CD4-positive, alpha-beta T cell treated with Interleukin-21 for 1 hour (primary cell): ENCODE measurements at places on chromosomes 2 and 18.
A peak's percentile ranks its signal among the peaks of the same experiment; 100 is the strongest.

GRCh38 chr2:127105656-127106456, 1.1 kb downstream of the BIN1 start:
- DNase-seq: no peak

- DNase-seq: no peak
Measured at GRCh38 chr2:88764850-88765153, 73.3 kb downstream of the RPIA start.

- peak; percentile 13 for DNase-seq
Measured at GRCh38 chr2:224646242-224646846, 61.2 kb upstream of the CUL3 start.

DNA sequence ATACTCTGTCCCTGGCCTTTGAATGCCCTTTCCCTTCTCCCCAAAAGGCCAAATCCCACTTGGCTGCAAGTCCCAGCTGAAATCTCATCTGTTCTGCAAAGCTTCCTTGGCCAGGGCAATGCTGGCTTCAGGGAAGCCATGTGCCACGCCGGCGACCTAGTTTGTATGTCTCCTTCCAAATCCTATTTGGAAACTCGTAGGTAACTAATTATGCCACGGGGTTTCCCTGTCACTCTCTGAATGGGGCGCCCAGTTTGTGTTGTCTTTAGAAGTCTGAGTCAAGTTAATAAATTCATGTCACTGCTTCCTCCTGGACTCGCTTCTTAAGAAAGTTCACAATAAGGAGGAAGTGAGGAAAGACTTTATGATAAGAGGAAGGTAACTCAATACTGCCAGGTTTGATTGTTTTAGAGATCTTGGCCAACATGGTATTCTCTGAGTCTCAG, 19.1 kb downstream of the FHL2 start:
- DNase-seq: no peak

DNA sequence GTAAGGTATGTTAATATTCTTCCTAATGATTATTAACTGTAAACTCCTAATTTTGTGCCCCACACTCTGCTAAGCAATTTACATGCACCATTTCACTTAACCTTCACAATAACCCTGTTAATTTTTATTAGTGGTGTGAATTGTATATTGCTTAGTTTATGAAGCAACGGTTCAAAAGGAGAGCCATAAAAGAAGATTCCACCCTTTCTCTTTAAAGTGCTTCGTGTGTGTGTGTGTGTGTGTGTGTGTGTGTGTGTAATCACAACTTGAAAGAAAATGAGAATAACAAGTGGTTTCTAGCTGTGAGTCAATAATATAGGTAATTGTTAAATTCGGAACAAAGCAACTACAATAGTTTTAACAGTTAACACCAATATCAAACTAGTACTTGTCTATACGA, 60.6 kb downstream of the CCNT2 start:
- no peak for DNase-seq

DNA sequence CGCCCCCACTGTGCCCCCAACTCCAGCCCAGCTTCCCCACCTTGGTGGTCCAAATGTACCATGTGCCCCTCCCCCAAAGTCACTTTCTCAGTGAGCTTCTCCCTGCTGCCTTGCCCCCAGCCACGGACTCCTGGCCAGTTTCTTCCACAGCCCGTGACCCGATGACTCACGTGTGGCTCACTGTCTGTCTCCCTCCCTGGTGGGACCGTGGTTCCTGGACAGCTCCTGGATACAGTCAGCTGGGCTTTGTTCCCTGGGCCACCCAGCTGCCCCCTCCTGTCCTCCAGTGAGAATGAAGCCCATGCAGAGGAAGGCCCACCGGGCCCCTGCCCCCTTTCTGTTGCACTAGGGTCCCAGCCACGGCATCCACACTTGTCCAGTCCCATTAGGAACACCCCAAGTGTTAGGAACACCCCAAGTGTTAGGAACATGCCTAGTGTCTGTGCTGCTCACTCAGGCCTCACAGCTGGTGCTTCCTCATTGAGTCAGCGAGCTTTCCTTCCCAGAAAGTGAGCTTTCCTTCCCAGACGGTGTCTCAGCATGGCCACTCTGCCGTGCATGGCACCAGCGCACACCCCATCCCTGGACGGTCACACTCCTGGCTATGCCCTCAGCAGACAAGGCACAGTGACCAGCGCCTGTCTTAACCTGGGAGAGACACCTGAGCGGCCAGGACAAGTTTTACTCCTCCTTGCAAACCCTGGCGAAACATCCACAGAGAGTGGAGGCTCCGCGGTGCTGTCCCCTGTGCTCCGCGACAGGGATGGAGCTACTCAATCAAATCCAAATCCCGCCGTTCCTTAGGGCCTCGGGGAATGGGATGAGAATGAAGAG, 44.8 kb upstream of the CTDP1 start:
- no peak for DNase-seq

DNA sequence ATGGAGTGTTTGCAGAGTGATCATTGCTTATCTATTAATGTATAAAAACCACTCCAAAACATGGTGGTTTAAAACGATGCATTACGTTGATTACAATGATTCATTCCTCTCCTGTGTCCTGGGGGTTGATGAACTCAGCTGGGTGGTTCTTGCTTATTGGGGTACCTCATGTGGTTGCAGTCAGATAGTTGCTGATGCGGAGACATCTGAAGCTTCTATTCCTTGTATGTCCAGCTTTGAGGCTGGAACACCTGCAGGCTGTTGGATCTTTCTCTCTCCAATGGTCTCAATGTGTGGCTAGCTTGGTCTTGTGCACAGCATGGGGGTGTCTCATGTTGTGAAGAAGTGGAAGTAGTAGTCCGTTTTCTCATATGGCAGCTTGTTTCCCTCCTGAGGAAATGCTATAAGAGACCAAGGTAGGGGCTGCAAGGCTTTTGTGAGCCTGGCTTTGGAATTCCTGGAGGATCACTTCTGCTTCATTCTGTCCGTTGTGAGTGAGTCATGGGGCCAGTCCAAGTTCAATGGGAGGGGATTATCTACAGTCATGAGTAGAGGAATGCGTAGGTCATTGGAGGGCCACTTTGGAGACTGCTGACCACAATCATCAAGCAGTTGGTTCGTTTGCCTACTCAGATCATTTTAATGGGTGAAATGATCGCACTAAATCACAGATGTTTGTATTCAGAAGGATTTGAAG, 601.0 kb downstream of the SLC4A3 start:
- no peak for DNase-seq

DNA sequence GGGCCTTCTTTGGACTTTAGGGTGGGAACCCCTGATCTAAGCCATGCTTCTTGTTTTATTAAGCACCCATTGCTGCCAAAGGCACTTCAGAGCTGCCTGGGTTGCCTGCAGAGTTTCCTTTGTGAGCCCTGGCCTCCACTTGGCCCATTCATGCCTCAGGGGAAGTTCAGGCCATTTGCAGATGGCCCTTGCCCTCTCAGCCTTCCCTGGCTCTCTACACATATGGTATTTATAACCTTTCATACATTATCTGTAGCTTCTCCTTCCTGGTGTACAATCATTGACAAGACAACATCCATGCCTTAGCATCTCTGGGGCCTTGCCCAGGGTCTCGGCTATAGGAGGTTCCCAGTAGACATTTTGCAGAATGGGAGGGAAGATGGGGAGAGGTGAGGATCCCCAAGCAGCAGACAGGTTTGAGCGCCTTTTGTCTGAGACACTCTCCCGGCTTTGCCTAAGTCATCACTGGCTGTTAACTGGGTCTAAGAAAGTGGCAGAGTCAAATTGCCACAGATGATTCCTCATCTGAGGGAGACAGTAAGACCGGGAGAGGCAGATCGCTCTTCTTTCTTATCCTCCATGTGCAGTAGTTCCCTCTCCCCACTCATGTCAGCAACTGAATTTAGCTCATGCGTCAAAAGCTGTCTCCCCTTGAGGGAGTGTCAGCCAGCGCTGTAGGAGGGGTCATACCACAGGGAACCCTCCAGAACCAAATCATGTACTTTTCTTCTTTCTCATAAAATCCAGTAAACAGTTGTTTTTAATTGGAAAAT, 2.7 kb downstream of the EHD3 start:
- no peak for DNase-seq

DNA sequence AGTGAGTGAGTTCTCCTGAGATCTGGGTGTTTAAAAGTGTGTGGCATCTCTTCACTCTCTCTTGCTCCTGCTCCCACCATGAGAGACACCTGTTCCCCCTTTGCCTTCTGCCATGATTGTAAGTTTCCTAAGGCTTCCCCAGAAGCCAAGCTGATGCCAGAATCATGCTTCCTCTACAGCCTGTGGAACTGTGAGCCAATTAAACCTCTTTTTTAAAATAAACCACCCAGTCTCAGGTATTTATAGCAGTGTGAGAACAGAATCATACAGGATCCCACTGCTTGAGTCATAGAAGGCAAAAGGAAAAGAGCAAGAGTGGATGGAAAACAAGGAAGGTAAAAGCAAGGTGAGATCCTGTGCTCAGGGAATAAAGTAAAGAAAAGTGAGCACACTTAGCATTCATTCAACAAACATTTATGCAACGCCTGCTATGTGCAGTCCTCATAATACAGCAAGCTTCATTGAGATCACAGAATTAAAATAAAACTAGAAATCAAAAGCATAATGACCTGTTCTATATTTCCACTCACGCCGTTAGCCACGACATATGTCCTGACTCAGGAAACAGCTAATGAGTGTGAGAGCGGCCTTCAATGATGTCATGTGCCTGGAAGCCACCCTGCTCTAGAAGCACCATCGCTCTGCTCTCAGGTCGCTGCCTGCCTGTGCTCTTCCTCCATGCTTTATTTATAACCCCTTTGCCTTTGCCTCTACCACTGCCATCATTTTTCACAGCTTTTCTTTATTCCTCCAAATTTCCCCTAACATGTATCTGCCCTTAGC, 11.3 kb upstream of the COPS8 start:
- DNase-seq: no peak

- no peak for DNase-seq
Measured at GRCh38 chr2:144097440-144098225, 422.3 kb downstream of the ZEB2 start.

GRCh38 chr2:77398970-77399600, 123.1 kb downstream of the LRRTM4 start:
- no peak for DNase-seq

DNA sequence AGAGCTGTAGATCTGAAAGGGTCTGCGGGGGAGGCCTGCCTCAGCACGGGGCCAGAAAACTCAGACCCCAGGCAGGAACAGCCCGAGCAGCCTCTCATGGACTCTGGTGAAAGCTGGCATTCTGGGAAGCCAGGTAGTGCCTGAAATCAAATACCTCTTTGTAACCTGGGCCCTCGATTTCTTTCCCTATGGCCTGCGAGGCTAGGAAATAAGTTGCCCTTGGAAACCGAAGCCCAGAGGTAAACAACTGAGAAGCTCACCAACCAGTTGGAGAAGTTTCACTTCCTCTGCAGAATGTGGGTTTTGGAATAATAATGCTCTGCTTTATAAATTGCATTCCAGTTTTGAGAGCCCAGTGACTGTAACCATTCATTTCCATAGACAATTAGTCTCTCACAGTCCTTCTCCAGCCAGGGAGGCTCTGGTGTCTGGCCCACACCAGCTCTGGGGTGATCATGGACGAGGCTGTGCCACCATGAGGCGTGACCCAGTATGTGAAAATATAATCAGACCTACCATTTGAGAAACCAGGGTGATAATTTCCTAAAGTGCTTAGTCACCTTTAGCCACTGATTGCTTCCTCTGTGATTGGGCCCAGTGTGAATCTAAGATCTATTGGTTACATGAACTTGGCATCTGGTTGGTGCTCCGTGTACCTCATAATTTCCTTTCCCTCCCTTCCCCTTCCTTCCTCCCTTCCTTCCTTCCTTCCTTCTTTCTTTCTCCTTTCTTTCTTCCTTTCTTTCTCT, 133.1 kb upstream of the PELI1 start:
- peak; percentile 18 for DNase-seq

GRCh38 chr18:67766930-67767329, 250.4 kb upstream of the DSEL start:
- no peak for DNase-seq

DNA sequence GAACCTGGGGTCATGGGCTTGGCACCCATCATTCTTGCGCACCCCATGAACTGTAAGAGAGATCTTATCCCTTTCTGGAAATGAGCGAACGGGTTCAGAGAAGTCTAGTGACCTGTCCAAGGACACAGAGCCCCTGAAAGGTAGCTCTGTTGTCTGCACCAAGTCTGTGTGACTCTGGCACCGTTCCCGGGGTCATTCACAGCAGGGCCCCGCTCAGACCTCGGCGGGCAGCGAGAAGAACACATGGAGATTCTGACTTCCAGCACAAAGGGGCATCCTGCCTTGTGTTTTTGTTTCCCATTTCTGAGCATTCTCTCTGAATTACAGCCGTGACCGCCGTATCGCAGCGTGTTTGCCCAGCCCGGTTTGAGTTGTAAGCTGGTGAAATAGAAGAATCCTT, 231.7 kb downstream of the KLHL29 start:
- no peak for DNase-seq

DNA sequence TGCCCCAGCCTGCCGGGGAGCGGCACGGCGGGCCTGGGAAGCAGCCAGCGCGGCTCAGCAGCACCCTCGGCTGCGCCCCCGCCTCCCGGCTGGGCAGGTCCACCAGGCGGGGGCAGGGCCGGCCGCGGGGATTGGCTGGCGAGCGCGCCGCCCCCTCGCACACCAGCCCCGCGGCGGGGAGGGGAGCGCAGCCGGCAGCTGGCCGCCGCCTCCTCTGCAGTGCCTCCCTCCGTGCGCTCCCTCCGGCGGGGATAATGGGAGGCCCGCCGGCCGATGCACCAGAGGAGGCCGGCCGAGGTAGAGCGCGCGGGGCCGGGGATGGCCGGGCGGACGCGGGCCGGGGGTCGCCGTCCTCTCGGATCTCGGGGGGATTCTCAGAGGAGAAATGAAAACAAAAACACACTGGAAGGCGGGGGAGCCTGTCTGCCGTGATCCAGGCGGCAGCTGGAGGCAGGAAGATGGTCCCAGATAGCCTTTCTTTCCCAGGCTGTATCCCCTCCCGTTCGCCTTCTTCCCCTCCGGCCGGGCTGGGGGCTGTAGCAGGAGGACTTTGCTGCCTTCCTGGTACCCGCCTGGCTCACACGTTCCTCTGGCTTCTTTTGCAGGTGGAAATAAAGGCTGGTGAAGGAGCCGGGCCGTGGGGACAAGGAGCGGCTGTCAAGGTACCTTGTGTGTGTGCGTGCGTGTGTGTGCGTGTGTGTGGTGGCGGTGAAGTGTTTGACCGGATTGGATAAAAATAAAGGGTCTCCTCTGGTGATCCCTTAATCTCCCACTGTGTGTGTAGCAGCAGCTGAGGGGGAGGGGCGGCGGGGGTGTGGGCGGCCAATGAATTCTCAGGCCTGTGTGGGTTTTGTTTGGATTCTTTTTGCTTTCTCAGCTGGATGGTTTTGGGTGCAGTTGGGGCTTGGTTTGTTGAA, 18.1 kb downstream of the TET3 start:
- DNase-seq: peak; percentile 81

DNA sequence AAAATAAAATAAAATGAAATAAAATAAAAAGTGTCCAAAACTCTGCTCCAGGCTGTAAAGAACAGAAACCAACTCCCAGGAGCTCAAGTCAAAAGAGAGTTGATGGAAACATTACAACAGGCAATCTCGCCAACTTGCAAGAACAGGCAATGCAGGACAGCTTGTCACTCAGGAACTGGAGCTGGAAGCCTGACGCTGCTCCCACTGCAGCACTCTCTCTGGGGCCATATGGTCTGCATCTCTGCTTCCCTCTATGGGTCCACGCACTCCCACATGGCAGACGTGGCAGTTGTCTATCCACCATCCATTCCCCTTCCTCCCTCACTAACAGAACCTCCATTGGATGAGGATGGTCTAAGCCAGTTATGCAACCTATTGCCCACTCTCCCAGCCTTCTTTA, 23.3 kb upstream of the ARPC2 start:
- no peak for DNase-seq

- no peak for DNase-seq
Measured at GRCh38 chr2:170047331-170048065, 130.4 kb upstream of the MYO3B start.

- no peak for DNase-seq
Measured at GRCh38 chr2:158965641-158966040, 2.8 kb upstream of the TANC1 start.
